ENCODE measurements at places on chromosomes 11 and 22. TPM values are rescaled to one million over a fixed set of nuclear protein-coding genes. Genes with fewer than 3 reads are reported as not detected.

Gene PAMR1
- total RNA-seq = 0.03 TPM

Gene HBG2
- total RNA-seq = not detected

Gene POTEH
- not detected for total RNA-seq

Gene GLYATL1
- total RNA-seq = not detected

Gene GLYAT
- total RNA-seq = not detected

All from A549 treated with Hydrocortisone at 1 μM for 4 hours (cell line).